ENCODE measurements at places on chromosomes 3 and 15.

DNA sequence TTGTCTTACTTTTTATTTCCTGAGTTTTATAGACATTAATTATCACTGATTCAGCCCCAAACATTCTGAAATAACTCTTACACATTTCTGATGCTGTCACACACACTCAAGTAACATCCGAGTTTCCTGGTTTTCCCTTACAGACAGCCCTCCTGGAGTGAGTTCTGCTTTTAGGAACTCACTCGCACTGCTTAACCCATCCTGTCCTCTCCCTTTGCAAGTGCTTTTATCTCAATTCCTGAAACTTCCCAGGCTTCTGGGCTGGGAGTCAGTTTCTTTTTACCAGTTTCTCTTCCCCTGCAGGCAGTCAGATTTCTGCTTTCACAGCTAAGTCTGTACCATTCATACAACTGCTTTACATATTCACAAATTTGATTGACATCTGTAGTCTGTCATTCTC lies 15.6 kb upstream of the SH3GL3 start:
- no peak for DNase-seq

DNA sequence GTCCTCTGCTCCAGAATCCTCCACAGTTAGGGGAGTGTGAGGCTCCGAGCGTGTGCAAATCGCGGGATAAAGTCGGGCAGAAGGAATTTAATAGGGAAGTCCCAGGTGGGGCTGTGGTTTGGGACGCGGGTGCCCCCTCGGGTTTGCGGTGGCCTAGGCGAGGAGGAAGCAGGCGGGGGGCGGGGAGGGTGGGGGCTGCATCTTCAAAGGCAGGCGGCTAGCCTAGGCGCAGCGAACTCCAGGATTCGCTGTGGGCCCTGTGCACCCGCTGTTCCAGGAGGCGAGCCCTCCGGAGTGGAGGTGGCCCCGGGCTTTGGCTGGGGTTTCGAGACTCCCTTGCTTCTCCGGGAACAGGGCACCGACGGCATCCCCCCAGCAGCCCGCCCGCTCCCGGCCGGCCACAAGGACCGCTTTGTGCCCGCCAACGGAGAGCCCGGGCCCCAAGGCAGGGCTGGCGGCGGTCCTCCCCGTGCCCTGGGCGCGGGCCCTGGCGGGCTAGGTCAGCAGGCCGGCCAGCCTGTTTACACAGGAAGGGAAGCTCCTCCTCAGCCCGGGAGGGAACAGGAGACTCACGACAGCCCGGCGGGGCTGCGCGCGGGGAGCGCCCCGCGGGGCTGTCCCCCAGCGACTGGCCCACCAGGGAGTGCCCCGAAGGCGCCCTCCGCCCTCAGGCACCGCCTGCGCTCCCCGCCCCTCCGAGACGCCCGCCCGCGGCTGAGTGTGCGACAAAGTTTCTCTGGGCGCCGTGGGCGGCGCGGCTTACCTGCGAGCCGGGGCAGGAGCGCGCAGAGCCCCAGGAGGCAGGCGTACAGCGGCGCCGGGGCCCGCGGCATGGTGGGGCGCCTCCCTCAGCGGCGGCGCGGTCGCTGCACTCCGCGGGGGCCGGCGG lies 753 bp downstream of the ITGB5 start:
- DNase-seq: peak; percentile 63

DNA sequence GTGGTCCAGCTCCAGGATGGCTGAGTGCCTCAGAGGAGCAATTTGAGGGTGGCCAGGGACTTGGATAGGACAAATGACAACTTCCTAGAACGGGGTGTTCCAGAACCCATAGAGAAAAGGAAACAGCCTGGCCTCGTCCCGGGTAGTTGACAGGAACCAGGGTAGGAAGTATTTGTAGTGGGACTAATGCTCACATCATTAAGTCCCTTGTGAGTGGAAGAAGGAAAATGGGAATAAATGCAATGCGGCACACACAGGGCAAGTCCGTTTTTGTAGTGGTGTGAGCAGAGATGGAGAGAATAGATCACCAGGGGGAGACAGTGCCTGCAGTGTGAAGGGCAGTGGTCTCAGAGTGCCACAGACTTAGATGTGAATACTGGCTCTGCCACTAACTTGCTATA lies 19.6 kb downstream of the TIMP4 start:
- peak; percentile 54 for DNase-seq

GRCh38 chr3:42982645-42983412 lies 3.7 kb downstream of the GASK1A start:
- no peak for DNase-seq

- peak; percentile 5 for DNase-seq
These were observed 281.7 kb downstream of the XXYLT1 start for GRCh38 chr3:194989241-194989640.

- DNase-seq: no peak
These were observed 18.5 kb downstream of the KBTBD8 start for GRCh38 chr3:67016522-67017080.

- no peak for DNase-seq
These were observed 412.9 kb upstream of the SUCLG2 start for GRCh38 chr3:68067314-68067713.

- no peak for DNase-seq
These were observed 163.0 kb upstream of the SLC2A2 start for GRCh38 chr3:171189394-171190080.

DNA sequence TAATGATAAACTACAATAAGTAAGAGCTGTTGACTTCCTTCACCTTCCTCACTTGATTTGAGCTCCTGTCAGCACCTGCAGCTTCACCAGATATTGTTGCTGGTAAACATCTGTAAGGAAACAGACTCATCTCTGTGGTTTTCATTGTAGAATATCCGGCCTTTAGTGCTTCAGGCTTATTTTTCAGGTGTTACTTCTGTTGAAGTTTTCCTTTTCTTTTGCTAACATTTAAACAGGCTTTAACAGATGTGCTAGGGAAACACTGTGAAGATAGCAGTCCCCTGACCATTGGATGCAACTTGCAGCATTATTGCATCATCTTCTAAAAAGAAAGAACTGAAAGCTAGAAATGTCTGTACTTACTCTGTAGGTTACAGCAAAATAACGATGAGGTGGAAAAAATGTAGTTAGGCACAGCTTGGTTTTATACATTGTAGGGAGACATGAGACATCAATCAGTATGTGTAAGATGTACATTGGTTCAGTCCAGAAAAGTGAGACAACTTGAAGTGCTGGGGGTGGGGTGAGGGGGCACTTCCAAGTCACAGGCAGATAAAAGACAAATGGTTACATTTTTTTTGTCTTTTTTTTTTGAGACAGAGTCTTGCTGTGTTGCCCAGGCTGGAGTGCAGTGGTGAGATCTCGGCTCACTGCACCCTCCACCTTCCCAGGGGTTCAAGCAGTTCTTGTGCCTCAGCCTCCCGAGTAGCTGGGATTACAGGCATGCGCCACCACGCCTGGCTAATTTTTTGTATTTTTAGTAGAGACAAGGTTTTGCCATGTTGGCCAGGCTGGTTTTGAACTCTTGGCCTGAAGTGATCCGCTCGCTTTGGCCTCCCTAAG lies 10.2 kb downstream of the EDEM1 start:
- DNase-seq: peak; percentile 76

GRCh38 chr3:161104561-161105551 lies at the start of gene B3GALNT1:
TSS of gene B3GALNT1 (minus strand) at chr3:161105349. CDS start at chr3:161086754, 18,595 bp downstream.
- peak; percentile 66 for DNase-seq

GRCh38 chr3:127141921-127142730 lies 50.8 kb upstream of the PRR23E start:
- no peak for DNase-seq

GRCh38 chr15:91258415-91258759 lies 158.3 kb downstream of the SV2B start:
- DNase-seq: no peak

DNA sequence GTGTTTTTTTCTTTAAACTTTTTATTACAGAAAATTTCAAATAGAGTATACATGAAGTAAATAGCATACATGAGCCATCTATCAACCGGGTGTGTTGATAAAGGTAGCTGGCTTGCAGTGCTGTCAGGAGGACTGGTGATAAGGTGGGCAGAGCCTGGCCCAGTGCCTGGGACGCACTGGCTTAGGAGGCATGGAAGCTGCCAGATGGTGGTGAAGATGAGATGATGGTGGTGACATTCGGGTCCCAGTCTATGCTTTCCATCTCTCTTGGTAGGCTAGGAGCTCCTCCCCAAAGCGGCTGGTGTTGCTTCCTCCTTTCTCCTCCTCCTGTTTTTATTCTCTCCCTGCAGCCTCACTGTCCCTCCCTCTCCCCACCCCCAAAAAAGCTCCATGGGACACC lies 101.7 kb downstream of the ADCY5 start:
- DNase-seq: no peak

- no peak for DNase-seq
These were observed 5.4 kb downstream of the CORO2B start for GRCh38 chr15:68583936-68584755.

- no peak for DNase-seq
These were observed 36.1 kb upstream of the STRIT1 start for GRCh38 chr3:155329513-155330048.

DNA sequence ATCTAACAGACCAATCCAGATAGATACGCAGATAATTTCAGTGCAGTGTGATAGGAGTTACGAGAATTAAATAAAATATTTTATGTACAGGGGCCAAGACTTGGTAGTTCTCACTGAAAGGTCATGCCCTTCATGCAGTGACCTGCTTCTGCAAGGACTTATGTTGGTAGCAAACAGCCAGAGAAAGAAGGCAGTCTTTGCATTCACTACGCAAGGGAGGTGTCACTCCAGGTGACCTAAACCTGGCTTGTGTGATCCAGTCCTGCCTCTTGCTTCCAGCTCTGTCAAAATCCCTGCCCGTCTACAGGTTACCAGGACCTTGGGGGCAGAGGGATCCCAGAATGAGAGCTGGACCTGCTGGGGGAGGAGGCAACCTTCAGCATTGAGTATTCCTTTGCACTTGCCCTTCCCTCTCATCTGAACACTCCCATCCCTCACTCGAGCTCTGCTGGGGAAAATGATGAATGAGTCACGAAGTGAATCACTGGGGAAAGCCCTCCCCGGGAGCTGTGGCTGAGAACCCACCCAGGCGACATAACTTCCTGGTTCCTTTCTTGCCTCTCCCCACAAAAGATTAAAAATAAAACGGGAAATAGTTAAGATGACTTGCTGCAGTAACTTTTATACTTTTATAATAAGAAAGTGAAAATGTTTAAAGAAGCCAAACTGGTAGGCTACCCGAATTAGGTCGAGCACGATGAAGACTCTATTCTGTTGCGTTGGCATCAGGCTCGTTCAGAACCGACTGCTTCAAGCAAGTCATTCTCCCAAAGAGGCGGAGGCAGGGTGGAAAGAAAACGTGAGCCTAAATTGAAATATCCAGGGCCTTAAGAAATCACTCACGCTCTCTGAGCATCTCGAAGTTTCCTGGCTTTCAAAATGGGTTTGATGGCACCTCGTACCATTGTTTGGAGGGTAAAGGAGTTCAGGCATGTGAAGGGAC lies 216.1 kb downstream of the SLCO3A1 start:
- peak; percentile 55 for DNase-seq

DNA sequence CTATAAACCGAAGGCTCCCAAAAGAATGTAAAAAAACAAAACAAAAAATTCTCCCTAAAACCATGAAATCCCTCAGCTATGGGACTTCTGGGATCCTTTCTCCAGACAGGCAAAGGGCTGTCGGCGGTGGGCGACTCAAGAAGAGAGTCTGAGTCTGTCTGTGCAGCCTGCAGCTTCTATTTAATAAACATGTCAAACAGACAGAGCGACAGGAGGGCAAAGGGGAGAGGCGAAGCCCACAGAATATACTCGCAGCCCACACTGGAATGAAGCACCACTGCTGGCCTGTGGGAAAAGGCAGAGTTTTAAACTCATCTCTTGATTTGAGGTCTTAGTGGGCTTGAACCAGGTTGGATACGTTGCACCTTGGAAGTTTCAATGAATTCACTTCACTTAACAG lies 40.2 kb downstream of the ISL2 start:
- no peak for DNase-seq
